Stimulated activated CD4-positive, alpha-beta T cell treated with anti-CD3 and anti-CD28 coated beads, Interleukin-1b, Interleukin-23, amount 100 ng/mL, for 1 hour (primary cell): ENCODE measurements at places on chromosomes 11 and 22.

DNA sequence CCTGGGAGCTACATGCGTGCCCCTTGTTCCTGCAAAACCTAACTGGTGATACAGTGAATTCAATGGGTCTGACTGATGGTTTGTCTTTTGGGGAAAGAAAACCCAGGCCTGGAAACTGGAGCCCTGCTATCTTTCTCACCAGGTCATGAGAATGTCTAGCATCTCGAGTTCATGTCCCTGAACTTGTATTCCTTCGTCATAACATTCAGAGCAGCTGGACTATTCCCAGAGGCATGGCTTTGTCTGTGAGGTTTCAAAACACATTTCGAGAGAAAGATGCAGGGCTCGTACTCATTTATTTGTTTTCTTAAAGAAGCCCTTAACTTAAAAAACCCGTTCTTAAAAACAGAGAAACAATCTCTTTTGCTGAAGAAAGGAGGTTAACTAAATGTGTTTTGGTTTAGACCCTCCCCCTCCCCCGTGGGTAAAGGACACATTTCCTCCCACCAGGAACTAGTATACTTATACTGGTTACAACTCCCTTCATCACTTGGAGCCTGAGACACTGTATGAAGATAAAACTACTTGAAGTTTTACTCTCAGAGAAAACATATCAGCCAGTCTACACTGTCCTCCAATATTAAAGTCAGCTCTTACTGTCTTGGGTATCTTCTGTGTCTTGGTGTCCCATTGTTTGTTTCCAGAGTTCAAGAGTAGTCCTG, 43.2 kb downstream of the ME3 start:
- no peak for DNase-seq

DNA sequence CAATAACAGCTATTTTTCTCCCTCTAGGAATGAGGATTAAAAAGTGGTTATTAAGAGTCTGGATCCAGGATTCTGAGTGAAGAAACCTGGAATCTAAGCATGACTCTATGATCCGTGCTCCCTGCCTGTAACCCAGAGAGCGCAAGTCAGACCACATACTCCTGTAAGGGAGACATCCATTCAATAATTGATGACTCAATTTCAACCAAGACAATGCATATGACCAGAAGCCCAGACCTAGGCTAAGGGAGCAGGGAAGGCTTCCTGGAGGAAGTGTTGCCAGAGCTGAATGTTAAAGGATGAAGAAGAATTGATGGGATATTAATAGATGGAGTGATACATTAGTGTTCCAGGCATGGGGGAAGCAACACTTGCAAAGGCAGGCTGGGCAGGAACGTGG, 13.8 kb upstream of the PAMR1 start:
- no peak for DNase-seq

- DNase-seq = no peak
These were observed 57.2 kb upstream of the FAM181B start for GRCh38 chr11:82790723-82791484.

GRCh38 chr11:12243486-12243885, 133.1 kb downstream of the MICAL2 start:
- no peak for DNase-seq

GRCh38 chr22:35821654-35822053, 104.0 kb downstream of the APOL5 start:
- DNase-seq = no peak

- no peak for DNase-seq
These were observed 82.9 kb upstream of the UBASH3B start for GRCh38 chr11:122572592-122572991.

DNA sequence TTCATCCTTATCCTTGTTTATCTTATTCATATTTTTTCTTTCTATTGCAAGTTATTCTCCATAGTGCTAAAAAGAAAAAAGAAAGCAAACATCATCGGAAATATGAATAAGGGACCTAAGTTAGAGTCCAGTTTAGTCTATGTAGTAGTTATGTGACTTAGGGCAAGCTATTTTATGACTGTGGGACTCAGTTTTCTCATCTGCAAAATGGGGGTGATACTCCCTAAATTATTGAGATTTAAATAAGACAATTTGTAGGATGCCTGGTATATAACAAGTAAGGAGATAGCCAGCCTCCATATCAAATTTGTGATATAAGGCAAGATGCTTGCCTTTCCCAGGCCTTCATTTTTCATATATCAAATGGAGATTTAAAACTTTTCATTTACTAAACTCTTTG, 69.5 kb downstream of the MAML2 start:
- DNase-seq = no peak

- no peak for DNase-seq
These were observed 27.2 kb downstream of the IGSF9B start for GRCh38 chr11:133929401-133930052.

GRCh38 chr22:49332691-49333090, 495.0 kb downstream of the BRD1 start:
- DNase-seq = no peak

DNA sequence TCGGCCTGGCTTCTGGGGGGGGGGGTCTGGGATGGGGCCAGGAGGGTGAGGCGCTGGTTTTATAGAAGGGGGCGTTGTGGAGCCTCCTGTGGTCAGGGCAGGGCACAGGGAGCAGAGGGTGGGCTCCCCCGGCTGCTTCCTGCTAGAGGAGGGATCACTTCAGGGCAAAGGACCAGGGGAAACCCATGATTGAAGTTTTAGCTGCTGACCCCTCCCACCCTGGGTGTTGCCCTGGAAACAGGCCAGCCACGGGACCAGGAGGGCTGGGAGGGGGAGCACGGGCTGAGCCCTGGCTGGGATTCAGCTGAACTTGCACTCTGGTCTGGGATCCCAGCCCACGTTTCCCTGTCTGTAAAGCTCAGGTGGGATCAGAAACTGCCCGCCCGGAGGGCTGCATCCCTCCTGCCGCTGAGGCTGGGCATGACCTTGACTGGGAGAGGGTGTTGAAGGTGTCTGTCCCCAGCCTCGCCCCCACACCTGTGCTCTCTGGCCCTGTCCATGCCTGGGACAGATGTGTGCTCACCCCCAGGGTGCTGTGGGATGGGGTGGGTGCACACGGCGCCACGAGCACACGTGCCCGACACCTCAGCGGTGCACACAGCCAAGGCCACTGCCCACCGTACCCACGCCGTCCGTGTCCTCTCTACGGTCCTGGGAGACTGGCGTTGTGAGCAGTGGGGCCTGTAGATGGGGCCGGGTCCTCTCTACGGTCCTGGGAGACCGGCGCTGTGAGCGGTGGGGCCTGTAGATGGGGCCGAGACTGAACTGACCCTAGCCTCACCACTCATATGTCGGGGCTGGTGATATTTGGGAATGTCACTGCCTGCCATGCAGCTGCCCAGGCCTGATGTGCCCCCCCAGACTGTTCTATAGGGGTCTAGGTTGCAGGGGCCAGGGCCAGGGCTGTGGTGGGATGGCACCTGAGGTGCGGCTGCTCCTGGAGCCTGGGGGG, 2.3 kb downstream of the TSPAN4 start:
- no peak for DNase-seq

GRCh38 chr11:30128269-30128932, 102.4 kb upstream of the FSHB start:
- DNase-seq = no peak

DNA sequence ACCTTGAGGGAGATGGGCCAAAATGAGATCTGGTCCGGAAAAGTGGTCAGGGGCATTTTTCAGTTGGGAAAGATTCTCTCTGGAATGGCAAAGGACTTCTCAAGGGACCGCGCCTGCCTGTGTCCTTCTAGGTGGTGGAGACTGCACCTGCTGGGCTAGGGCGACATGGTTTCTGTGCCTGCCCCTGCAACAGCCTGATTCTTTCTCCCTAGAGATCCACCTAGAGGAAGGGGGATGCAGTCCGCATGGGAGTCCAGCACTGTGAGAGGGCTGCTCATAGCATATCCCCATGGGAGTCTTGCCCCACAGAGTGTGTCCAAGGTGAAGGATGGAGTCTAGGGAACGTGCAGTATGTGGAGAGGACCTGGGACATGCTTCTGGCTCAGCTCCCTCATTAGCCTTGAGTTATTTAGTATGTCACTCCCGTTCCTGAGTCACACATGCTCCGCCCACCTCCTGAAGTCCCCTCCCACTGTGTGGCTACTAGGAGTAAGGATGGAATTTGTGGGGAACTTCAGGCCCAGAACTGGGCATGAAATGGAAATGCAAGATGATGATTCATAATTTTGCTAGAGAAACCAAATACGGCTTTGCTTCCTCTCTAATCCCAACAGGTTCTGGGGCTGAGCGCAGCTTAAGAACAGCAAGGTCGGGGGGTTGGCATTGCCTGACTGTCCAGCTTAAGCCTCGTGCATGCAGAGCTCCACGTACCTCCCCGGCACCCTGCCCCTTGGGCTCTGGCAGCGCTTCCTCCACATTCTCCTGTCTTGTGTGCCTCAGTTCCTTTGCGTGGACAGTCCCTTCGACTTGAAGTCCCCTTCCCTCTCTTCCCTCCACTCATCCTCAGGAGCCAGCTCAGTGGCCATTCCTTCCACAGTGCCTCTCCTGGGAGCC, 35.0 kb downstream of the GRIK4 start:
- no peak for DNase-seq

DNA sequence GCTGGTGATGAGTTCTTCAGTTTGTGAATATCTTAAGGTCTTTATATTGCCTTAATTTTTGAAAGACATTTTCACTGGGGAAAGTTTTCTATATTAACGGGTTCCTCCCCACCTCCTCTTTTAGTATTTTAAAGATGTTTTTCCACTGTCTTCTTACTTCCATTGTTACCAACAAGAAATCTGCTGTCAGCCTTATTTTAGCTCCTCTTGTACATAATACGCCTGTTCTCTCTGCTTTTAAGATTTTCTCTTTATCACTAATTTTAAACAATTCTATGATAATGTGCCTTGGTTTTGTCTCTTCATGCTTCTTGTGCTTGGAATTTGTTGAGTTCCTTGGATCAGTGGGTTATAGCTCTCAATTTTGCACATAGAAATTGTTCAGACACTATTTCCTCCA, 280.4 kb downstream of the DCDC1 start:
- no peak for DNase-seq

DNA sequence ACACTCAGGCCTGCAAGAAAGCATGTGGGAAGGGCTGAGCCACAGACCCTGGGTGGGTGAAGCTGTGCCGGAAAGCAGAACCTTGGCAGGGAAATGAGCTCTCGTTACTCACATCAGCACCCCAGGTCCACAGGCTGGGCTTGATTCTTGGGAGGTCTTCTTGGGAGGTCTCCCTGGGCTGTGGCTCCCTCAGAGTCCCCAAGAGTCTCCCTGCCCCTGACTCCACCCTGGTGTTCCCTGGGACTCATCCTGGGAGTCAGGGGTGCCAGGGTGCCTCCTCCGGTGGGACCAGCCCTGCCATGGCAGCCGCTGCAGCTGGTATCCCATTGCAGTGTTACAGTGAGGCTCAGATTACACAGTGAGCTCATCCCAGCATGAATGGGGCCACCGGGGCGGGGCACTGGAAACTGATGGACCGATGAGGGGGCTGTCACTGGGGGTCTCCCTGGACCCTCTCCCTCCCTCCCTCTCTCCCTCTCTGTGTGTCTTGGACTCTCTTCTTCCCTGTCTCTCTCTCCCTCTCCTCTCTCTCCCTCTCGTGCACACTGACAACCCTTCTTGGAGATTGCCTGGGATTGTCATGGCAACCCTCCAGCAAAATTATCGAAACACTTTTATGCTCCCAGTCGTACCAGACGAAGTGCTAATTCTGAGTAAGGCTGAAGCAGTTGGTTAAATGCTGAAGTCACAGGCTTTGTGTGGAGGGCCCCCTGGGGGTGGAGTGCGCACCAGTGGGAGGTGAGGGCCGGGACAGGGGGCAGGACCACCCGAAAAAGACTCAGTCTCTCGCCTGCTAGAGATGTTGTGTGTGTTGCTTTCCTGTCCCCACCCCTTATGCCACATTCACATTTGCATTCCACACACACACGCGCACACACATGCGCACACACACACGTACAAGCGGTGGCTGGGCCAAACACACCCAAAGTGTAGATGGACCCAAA, 8.6 kb upstream of the C11orf96 start:
- no peak for DNase-seq

GRCh38 chr11:4125141-4125540, 30.5 kb downstream of the RRM1 start:
- DNase-seq = no peak

- no peak for DNase-seq
These were observed 34.2 kb downstream of the DDX10 start for GRCh38 chr11:108698844-108699642.

GRCh38 chr11:77589181-77589520, 602 bp upstream of the AQP11 start:
- no peak for DNase-seq

- DNase-seq = no peak
These were observed 849 bp upstream of the APOBEC3B start for GRCh38 chr22:38981005-38981991.

- DNase-seq = no peak
These were observed 13.5 kb downstream of the PCSK7 start for GRCh38 chr11:117218133-117218915.

DNA sequence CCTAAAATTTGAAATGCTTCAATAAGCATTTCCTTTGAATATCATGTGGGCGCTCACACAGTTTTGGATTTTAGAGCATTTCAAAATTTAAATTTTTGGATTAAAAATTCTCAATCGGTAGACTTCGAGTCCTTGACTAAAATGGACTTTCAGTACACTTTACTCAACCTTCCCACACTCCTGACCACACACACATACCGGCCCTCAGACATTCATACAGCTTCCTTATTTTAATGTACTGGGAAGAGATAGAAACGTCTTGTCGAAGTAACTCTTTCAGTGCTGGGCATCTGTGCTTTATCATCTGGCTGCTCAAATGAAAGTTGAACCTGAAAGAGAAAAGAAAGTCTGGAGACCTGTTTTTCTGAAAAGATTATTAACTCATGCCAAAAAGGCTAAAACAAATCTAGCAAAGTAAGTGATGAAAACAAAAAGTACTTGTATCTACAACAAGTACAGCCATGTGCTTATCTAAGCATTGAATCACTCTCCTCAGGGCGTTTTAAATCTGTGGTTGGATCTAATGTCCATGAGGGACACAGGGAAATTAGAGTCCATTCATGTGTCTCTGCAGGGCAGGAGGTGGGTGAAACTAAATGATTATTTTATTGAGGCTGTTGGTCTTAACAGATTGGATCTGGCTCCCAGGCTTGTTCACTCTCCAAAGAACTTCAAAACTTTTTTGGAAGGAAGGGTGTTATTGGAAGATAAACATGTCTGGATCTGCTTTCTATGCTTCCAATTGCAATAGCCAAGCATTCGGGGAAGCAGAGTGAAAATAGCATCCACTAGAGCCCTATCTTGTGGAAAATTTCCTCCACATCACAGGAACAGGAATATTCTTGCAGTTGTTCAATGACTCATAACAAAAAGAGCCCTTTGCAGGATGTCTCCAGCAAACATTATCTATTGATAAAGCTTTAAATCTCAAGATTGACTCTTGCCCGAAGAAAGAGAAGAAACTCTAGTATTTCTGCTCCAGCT, 47.0 kb downstream of the CARD18 start:
- no peak for DNase-seq
